NCI-H1048 (cell line): ENCODE measurements at places on chromosomes 12 and 14.

DNA sequence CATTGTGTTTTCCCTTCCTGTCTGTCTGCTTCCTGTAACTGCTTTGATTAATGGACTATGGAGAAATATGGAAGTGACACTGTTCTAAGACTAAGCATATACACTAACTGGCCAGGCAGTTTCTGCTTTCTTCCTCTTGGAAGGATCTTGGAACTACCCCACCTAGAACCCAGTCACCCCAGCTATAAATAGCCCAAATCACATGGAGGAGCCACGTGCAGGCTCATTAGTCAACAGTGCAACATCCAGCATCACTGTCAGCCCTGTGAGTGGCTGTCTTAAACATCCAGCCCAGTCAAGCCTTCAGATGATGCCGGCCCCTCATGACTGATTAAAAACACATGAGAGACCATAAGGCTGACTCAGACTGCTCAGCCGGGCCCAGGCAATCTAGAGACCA is 39.2 kb downstream of the BCAT1 start:
- no peak for DNase-seq

DNA sequence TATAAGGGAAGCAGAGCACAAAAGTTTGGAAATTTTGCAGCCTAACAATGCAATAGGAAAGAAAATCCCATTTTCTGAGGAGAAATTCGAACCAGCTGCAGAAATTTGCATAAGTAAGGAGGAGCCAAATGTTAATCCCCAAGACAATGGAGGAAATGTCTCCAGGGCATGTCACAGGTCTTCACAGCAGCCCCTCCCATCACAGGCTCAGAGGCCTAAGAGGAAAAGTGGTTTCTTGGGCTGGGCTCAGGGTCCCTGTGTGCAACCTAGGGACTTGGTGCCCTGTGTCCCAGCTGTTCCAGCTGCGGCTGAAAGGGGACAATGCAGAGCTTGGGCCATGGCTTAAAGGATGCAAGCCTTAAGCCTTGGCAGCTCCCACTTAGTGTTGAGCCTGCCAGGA is 190.0 kb downstream of the MDGA2 start:
- DNase-seq = no peak

- no peak for DNase-seq
Measured at GRCh38 chr14:22569106-22569736, 19.8 kb downstream of the DAD1 start.

DNA sequence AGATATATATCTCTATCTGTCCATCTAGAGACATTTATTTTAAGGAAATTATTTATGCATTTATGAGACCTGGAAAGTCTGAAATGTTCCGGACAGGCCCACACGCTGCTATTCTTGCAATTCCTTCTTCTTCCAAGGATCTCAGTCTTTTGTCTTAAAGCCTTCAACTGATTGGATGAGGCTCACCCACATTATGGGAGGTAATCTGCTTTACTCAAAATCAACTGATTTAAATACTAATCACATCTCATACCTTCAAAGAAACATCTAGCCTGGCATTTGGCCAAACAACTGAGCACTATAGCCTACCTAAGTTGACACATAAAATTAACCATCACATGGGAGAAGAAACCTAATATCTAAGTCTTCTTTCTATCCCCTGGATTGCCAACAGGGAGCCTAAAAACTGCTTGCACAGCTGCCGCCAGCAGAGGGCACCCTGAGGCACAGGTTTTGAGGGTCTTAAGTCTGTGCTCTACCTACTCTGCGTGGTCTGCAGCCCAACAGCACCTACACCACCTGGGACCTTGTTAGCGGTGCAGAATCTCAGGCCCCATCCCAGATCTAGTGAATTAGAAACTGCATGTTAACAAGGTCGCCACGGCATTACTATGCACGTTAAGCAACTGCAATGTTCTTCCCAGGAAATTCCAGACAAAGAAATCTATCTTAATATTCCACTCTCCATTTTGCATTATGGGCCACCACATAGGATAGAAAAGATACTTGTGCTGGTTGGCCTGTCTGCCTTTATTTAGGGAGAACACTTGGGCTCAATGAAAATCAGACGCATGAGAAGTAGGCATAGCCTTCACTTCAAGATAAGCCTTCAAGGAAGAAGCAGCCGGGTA is 249.7 kb downstream of the FOXG1 start:
- peak; percentile 15 for DNase-seq

GRCh38 chr14:101563654-101564443 is 2.6 kb downstream of the DIO3 start:
- no peak for DNase-seq

DNA sequence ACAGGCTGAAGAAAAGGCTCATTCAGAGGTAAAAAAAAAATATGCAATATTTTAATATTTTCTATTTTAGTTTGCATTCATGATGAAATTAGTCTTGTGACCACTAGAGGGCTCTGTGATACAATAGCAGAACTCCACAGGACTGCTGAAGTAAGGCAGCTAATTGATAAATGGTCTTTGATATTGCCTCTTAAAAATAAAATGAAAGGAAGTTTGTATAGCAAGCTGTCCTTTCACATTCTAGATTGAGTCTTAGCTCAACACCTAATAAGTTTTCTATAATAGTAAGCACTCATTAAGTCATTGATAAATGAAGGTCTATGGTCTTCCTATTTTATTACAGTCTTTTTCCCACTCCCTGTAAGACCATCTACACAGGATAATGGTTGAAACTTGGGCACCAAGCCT is 315.7 kb downstream of the NAV3 start:
- DNase-seq = no peak

GRCh38 chr12:53644133-53644532 is 18.0 kb upstream of the ATF7 start:
- no peak for DNase-seq

GRCh38 chr12:25557830-25558436 is 4.8 kb upstream of the LMNTD1 start:
- DNase-seq = peak; percentile 42

DNA sequence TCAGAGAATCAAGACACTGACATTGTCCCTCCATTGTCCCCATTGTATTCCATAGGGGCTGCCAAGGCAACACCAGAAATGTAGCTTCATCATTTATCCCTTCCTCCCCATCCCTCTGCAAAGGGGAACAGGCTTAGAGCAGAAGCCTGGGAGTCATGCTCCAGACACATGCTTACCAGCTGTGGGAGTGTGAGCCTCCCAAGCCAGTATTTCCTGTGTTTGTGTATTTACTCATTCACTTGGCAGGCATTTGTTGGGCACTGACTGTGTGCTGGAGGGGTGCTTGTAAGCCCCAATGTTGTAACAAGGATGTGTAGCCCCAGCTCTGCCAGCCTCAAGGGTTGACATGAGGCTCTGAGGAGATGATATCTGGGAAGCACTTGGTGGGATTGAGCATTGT is 46.0 kb upstream of the TCL1A start:
- no peak for DNase-seq

GRCh38 chr12:76866151-76866567 is 12.7 kb downstream of the CSRP2 start:
- no peak for DNase-seq

- DNase-seq = no peak
Measured at GRCh38 chr14:100086361-100086760, 21.1 kb downstream of the EVL start.

GRCh38 chr12:24349051-24349799 is 399.8 kb upstream of the SOX5 start:
- no peak for DNase-seq

- no peak for DNase-seq
Measured at GRCh38 chr12:49533331-49533730, 5.5 kb upstream of the KCNH3 start.

DNA sequence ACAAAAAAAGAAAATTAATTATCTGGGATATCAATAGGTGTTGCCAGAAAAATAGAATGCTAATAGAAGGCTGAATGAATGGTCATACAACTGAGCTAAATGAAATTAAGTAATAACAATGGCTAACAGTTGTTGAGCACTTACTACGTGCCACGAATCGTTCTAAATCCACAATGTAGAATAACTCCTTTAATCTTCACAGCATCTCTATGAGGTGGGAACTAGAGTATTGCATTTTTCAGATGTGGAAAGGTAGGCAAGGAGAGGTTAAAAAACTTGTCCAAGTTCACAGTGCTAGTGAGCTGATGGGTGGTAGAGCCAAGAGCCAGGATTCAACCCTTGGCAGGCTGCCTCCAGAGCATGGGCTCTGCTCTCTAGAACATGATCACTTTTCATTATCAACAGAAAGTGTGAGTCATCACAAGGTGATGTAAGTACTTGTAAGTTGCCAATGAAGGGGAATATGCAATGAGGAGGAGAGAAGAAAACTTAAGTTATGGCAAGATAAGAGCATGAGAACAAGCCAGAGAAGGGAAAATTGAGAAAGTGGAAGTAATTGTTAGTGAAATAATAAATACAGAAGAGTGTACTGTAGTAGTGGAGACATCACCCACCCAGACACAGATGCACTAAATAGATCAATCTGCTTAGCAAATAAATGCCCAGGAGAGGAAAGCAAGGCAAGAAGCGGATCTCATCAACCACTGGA is 122.1 kb downstream of the PRKD1 start:
- no peak for DNase-seq

DNA sequence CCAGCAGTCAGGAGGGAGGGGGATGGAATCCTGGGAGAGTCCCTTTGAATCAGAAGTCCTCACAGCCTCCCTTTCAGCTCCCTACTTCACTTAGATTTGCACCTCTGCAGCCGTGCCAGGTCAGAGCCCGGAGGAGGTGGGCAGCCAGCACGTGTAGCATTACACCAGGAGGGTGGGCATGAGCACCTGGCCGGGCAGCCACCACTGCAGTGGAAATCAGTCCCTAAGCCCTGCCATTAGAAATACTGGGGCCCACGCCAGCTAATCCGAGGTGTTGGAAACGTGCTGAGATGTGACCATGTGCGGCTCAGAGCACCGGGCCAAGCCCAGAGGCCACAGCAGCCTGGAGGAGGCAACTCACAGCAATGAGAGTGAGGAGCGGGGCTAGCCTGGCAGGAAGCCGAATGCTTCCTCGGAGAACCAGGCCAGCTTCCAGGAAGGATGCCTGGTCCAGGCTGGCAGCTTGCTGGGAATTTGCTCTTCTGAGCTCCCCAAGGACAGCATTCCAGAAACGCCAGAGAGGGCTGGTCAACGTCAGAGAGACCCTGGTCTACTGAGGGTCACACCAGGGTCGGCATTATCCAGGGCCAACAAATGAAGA is 9.4 kb upstream of the CACNA2D4 start:
- no peak for DNase-seq

- DNase-seq = no peak
Measured at GRCh38 chr12:93223440-93224426, 154.0 kb upstream of the NUDT4 start.

DNA sequence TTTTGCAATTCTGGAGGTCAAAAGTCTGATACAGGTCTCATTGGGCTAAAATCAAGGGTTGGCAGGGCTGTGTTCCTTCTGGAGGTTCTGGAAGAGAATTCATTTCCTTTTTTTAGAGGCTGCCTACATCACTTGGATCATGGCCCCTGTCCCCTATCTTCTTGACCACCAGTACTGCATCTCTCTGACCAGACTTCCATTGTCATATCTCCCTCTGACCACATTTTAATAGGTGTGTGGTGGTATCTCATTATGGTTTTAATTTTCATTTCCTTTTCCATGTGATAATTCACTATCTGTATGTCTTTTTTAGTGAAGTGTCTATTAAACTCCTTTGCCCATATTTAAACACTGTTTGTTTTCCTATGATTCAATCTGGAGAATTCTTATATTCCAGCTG is 215.2 kb upstream of the OTX2 start:
- DNase-seq = no peak

DNA sequence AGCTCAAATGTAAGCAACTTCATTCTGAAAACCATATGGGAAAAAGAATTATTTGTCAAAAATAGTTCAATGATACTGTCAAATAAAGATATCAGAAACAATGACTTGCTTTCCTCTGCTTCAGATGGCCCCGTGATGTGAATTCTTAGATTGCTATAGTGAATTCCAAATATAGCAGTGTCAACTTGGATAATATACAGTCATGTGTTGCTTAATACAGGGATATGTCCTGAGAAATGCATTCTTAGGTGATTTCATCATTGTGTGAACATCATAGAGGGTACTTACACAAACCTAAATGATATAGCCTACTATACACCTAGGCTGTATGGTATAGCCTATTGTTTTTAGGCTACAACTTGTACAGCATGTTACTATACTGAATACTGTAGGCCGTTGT is 108.7 kb upstream of the MIS18BP1 start:
- no peak for DNase-seq

- no peak for DNase-seq
Measured at GRCh38 chr12:65560286-65560685, 264.0 kb upstream of the HMGA2 start.

GRCh38 chr12:30930641-30931040 is 4.1 kb downstream of the TSPAN11 start:
- DNase-seq = no peak
